ENCODE measurements at places on chromosomes 11 and 22.

DNA sequence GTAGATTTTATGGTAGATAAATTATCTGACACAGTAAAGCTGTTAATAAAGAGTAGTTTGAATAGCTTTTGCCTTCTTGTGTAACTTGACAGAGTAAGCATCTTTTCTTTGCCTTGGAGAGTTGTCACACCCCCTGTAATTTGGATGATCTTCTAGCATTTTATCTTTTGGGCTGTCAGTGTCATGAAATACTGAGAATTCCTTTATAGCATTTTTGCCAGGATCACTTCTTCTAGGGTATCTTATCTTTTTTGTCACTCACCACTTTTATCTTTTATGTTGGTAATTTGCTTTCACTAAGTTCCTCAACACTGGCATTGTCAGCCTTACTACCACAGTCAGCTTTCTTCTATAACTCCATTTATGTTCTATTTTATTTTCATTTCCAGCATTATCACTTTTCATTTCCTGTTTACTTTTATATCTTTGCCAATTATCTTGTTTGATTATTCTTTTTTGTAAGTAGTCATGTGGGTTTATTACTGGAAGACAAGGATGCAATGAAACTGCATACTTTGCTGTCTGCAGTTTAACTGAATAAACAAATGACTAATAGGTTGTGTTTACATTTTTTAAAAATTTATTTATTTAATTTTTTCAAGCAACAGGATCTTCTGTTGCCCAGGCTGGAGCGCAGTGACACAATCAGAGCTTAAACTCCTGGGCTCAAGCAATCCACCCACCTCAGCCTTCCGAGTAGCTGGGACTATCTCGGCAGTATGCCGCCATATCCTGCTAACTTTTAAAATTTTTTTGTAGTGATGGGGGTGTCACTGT, 28.1 kb upstream of the ACAT1 start:
- DNase-seq, result no peak

DNA sequence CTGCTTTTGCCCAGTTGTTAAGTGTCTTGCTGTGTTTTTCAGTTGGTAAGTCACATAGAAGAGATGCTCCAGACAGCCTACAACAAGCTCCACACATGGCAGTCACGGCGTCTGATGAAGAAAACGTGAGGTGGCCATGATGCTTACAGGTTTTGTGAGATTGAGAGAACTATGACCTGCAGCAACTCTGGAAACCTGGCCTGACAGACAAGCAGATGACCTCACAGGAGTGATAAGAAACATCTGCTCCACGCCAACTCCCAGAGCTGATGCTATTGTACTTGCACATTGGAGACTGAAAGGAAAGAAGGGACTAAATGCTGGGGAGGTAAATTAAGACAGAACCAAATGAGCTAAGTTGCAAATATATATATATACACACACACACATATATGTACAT, 28.6 kb upstream of the LDHA start:
- DNase-seq, result no peak

- DNase-seq, result no peak
Measured at GRCh38 chr22:47196881-47197772, 434.7 kb downstream of the TBC1D22A start.

DNA sequence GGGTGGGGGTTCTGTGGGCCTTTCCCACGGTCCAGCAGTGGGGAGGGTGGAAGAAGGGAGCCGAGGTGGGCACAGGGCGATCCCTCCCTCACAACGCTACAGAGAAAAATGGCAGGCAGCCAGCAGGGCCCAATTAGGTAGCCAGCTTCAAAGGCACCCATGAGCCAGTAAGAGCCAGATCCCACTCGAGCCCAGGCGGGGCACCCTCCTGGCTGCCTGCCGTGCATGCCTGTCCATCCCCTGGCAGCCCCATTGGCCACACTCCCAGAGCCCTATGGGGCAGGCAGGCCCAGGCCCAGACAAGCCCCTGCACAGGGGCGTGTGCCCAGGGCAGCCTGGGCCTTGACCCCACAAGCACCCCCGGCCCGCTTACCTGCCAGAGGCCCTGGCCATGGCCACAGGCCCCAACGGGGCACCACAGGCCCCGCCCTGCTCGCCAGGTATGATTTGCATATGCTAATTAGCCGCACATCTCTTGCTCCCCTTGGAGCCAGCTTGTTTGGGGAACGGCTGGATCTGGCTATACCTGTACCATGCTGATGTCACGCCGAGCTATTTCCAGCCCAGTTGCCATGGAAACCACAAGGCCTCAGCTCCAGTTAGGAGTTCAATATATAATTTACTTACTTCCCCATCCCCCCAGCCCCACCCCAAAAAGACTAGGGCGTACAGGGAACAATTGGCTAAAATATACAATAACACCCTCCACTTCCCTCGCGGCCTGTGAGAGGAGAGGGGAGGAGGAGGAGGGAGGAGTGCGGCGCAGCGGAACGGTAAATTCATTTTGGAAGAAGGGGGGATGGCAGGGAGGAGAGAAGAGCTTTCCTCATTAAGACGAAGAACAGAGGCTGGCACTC, 47.5 kb upstream of the TCF20 start:
- no peak for DNase-seq

DNA sequence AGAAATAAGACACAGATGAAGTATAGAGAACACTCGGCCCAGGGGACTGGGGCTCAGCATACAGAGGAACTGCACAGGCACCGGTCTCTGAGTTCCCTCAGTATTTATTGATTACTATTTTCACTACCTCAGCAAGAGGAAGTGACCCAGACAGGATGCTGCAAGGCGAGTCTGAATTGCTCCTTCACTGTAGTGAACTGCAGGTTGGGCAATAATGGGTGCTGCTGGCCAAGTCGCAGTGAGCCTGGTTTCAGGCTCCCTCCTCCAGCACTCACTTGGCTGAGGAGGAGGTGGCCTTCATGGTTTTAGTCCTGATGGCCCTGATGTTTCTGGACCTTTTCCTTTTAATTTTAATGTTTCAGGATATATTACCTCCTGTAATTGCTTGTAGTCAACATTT, 10.4 kb downstream of the OR52K2 start:
- no peak for DNase-seq

- no peak for DNase-seq
Measured at GRCh38 chr11:46999217-46999616, 62.7 kb downstream of the CSTPP1 start.

DNA sequence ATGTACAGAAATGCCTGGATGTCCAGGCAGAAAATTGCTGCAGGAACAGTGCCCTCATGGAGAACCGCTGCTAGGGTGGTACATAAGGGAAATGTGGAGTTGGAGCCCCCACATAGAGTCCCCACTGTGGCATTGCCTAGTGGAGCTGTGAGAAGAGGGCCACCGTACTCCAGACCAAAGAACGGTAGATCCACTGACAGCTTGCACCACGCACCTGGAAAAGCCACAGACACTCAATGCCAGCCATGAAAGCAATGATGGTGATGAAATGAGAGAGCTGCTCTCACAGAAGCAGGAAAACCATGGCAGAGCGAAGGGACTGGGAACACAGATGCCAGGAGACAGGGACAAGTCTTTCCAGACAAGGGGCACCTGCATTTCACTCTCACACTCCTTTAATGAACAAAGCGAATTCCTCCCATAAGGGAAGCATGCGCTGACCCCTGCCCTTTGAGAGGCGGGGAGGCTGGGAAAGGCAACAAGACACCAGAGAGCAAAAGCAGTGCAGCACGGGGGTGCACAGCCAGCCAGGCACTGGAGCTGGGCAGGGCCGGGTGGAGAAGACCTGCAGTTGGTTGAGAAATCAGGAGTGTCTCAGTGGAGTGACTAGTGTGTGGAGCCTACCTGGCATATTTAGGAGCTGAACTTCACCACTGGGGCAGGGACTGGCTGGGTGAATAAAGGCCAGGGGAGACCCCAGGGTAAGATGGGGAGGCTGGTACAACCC, 1025.2 kb downstream of the TBC1D22A start:
- no peak for DNase-seq

- DNase-seq, result no peak
Measured at GRCh38 chr11:108768370-108768769, 103.5 kb downstream of the DDX10 start.

GRCh38 chr22:50153056-50153755, 17.3 kb upstream of the PANX2 start:
- no peak for DNase-seq

DNA sequence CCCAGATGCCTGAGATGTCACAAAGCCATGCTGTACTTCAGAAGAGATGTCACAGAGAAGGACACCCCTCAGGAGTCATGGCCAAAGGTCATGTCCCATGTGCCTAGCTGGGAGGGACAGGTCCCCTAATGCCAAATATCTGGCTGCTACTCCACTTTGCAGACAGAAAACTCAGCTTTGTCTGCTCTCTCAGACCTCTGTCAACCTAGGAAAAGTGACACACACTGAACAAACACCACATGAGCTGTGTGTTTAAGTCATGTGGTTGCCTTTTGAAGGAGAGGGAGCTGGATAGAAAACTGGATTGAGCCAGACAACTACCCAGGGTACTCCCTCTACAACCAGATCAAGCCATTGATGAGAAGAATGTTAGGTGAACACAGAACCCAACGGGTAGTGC, 3.5 kb downstream of the TRIM66 start:
- no peak for DNase-seq

GRCh38 chr11:104668797-104669463, 229.3 kb downstream of the CASP12 start:
- no peak for DNase-seq
